ENCODE measurements at places on chromosomes 4 and X.

GRCh38 chr4:119939071-119939995, 127.3 kb downstream of the MAD2L1 start:
- DNase-seq, result no peak

GRCh38 chrX:145923376-145923775, 105.7 kb downstream of the SLITRK2 start:
- no peak for DNase-seq

- no peak for DNase-seq
Observed at GRCh38 chr4:84660606-84661005, 77.7 kb downstream of the CDS1 start.

DNA sequence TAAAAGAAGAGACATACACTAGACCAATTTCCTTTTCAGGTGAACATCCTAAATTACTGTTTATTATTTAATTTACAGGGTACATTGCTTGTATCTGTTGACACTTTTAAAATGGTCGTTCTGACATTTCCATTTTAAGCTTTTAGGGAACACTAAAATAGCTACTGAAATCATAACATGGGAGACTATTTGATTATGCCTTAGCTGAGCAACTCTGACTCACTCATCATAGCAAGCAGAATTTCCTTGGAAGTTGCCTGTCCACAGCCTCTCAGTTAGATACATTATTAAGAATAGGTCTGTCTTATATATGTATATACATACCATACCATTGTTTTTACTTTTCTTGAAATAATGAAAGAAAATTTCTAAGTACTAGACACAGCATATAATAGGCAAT, 22.0 kb downstream of the GUCY1B1 start:
- no peak for DNase-seq

- no peak for DNase-seq
Observed at GRCh38 chrX:28010875-28011274, 29.6 kb upstream of the DCAF8L1 start.

GRCh38 chr4:97500423-97500822, 642.9 kb downstream of the STPG2 start:
- DNase-seq, result no peak

- no peak for DNase-seq
Observed at GRCh38 chr4:41549478-41549877, 11.5 kb downstream of the LIMCH1 start.

- no peak for DNase-seq
Observed at GRCh38 chrX:31988975-31989374, 917.1 kb upstream of the FTHL17 start.

DNA sequence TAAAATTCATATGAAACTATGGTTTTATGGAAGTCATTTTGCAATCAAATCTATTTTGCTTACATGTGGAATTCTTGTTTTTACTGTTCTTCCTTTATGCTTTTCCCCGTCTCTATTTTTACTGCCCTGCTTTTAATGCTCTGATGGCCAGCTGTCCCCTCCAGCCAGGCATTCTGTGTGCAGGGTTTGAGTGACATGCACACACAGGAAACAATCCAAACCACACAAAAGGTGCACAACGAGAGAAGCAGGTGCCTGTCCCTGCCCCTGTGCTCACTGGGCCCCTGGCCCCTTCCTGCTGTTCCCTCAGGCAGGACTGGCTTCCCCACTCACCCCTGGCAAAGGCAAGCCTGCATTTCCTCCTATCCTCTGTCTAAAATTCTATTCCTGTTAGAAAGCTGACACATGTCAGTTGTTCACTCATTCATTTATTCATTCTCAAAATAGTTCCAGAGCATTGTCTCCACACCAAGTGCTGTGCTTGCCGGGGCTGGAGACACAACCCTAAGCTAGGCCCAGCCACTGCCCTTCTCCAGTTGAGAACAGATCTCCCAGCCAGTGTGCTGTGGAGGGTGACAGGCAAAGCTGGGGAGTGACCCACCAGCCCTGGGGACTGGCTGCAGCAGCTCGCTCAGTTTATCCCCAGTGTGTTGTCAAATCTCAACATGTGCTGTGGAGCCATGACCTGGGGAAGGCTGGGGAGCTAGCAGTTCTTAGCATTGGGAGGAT, 346.3 kb downstream of the FBXW7 start:
- DNase-seq, result no peak

DNA sequence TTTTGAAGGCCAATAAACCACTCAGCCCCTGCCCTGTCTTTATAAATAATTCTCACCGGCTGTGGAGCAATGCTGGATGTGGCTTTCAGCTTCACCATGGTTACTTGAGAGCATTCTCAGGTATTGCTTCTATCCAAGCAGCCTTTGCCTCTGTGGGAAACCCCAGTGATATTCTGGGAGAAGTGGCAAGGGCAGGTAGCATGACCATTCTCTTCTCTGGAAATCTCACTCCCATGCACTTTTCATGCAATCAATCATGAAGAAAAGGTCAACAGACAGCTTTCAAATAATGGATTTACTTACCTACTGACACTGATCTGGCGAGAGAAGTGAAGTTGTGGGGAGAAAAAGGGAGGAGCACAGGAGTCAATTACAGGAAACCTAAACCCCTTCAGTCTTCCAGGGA, 49.5 kb downstream of the UNC5C start:
- DNase-seq, result no peak

DNA sequence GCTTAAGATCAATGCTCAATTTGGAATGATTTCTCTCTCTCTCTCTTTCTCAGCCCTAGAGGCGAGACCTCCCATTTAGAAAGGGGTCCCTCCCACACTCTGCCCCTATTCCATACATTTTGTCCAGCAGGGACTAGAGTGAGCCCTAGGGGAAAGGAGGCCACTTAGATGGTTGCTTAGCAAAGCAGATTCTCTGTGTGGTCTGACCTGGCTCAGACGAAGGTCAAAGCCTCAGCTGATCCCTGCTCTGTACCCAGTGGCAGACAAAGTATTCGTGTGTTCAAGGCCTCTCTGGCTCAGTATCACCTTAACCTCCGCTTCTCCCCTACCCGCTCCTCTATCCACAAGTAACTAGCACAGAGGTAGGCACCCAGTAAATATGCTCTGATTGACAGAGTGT, 78.4 kb downstream of the HPRT1 start:
- no peak for DNase-seq

DNA sequence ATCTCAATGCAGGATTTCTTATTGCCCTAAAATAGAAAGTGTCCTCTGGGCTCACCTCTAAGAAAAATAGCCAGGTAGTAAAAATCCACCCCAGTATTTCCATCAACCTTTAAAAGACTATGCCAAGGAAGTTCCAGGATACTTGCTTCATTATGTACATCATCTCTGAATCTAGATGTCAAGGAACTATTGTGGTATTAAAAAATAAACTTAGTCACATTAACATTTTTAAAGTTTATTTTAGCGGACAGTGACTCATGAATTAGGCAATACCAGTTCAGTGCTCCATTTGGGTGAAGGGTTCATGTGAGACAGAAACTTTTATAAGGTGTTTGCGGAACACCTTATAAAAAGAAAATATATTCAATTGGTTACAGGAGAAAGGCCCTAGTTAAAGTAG, 209.2 kb downstream of the ADAM29 start:
- no peak for DNase-seq

GRCh38 chrX:17767734-17768133, 30.4 kb downstream of the SCML1 start:
- DNase-seq, result no peak
